ENCODE measurements at places on chromosomes 6 and 20.

GRCh38 chr6:34249469-34250261 is 859 bp upstream of the SMIM29 start:
- peaks cover 15% of the 10 kb centered on the region for H3K4me1 ChIP-seq
- H3K27me3 ChIP-seq, result peaks cover 9% of the 10 kb centered on the region
- peaks cover 6% of the 10 kb centered on the region for H3K36me3 ChIP-seq
- DNase-seq, result no peak
- H3K27ac ChIP-seq, result peak overlapping the region; percentile 84

DNA sequence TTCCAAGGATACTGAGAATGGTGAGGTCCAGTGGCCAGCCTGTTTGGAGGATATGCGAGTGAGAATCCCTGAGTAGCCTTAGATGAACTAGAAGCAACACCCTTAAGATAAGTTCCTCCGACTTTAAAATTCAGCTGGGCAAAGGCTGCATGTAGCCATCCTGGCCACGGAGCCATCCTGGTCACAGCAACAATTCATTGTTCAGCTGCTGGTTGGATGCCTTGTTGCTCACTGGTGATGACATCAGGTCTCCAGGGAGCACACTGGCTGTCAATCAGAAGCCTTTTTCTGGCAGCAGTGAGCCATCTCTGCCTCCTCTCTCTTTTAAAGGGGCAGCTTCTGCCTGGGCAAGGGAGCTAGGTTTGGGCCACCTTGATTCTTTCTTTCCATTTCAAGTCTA is 22.4 kb upstream of the RIMS4 start:
- no peaks in the 10 kb centered on the region for H3K4me1 ChIP-seq
- H3K36me3 ChIP-seq, result no peaks in the 10 kb centered on the region
- no peak overlapping the region for H3K27ac ChIP-seq
- H3K27me3 ChIP-seq, result no peaks in the 10 kb centered on the region

- H3K4me3 ChIP-seq, result no peak overlapping the region
- no peak for DNase-seq
- no peak overlapping the region for H3K27ac ChIP-seq
- no peaks in the 10 kb centered on the region for H3K4me1 ChIP-seq
- no peaks in the 10 kb centered on the region for H3K36me3 ChIP-seq
- H3K27me3 ChIP-seq, result no peaks in the 10 kb centered on the region
These were observed 80.6 kb upstream of the PAK5 start for GRCh38 chr20:9919271-9920014.

GRCh38 chr6:32107406-32107805 is 1.7 kb downstream of the TNXB start:
- no peak overlapping the region for H3K4me3 ChIP-seq
- peaks cover 33% of the 10 kb centered on the region for H3K4me1 ChIP-seq
- H3K36me3 ChIP-seq, result peaks cover 15% of the 10 kb centered on the region
- H3K27me3 ChIP-seq, result peaks cover 13% of the 10 kb centered on the region
- no peak for DNase-seq

DNA sequence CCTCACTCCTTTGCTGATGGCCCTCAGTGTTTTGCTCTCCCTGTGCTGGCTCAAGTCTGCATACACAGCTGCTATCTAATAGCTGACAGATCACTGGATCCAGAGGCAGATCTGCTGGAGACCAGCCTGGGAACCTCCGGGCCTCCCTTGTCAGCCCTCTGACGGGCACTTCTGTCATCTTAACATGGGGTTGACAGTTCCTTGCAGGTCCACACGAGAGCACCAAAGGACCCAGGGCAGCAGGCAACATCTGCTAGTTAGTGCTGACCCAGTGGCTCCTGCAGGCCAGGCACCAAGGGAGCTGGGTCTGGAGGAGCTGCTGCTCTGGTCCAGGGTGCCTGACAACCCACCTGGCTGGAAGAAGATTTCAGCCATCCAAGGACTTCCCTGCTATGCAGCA is 208.1 kb downstream of the UST start:
- no peak for DNase-seq
- H3K4me3 ChIP-seq, result no peak overlapping the region
- H3K27me3 ChIP-seq, result no peaks in the 10 kb centered on the region
- H3K4me1 ChIP-seq, result peaks cover 3% of the 10 kb centered on the region
- peaks cover 13% of the 10 kb centered on the region for H3K36me3 ChIP-seq

DNA sequence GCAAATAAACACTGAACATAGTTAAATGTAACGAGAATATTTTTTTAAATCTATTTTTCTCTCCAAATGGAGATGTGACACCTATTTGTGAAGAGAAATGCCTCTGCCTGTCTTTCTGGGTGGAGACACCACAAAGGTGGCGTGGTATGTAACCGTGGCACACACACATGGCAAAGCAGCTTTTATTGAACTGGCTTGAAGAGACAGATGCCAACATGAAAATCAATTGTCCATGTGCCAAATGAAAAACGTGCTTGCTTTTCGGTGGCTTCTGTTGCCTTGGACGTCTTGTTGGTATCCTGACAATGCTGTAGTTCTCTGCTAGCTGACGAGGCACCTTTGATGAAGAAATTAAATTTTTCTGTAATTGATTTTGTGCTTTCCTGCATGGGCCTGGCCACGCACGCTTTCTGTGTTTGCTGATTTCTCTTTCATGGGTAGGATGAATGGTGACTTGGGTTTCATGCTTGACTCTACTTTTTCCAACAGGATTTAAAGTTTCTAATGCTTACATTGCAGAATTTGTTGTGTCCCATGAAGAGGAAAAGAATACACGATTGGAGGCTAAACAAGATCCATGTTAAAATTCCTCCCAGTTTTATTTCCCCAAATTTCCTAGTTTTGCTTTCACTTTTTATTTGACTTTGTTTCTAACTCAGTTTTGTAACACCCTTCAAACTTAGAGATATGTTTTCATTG is 202.6 kb downstream of the TMEM242 start:
- H3K4me3 ChIP-seq, result no peak overlapping the region
- H3K4me1 ChIP-seq, result no peaks in the 10 kb centered on the region
- peaks cover 3% of the 10 kb centered on the region for H3K27me3 ChIP-seq
- peaks cover 3% of the 10 kb centered on the region for H3K36me3 ChIP-seq
